ENCODE measurements at places on chromosomes 2 and 18.

- no peak for DNase-seq
These were observed 107.0 kb downstream of the STRN start for GRCh38 chr2:36859366-36859792.

GRCh38 chr2:46413111-46413510 is 66.3 kb upstream of the TMEM247 start:
- DNase-seq = no peak

- DNase-seq = peak; percentile 66
These were observed 16.7 kb upstream of the MRO start for GRCh38 chr18:50836521-50836957.

DNA sequence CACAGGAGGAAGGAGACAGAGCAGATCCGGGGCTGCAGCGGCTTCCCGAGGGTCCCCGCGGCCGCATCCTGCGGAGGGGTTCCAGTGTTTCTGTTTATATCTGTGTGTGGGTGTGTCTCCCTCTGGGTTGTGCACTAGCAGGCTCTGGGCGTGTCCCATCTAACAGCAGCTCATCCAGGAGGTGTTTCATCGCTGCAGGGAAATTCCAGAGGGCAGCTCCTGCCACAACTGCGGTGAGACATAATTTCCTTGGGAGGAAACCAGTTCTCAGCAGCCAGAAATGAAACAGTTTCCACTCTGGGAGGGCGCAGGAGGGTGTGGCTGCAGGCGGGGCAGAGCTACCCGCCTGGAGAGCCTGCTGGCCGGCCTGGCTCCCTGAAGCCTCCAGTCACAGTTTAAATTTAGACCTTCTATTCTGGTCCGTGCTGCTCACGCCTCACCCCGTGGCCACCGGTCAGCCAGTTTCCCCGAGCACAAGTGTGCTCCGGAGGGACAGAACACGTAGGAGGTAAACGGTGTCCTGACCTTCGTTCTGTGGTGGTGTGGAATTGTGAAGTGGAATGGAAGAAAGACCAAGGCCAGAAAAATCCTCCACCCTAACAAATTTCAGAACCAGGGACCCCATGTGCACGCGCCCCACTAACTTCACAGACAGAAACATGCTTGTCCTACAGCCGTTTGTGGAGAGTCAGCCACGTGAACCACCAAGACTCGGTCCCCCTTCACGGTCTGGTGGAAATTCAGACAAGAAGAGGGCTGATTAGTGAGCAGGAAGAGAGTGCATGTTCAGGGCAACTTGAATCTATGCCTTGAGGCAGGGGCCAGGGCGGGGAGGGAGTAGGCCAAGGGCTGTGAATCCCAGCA is 50.2 kb downstream of the TEX44 start:
- DNase-seq = peak; percentile 49

GRCh38 chr2:165655661-165656060 is 138.4 kb downstream of the GALNT3 start:
- no peak for DNase-seq

DNA sequence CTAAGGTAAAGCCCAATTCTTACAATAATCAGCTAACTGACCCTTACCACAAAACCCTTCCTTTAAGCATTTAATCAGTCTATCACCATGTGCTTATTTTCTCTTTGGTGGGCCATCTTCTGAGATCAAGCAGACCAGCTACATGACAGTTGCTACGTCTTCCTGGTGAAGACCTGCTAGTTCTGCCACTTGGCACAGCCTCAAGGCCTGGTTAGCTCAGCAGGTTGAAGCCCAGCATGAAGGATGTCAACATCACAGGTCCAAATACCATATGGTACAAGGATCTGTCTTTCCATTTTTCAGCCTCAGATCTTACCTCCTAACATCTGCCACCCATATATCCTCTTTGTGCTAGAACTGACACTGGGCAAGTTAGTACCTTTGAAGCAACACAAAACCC is 636.9 kb downstream of the LRP1B start:
- no peak for DNase-seq

DNA sequence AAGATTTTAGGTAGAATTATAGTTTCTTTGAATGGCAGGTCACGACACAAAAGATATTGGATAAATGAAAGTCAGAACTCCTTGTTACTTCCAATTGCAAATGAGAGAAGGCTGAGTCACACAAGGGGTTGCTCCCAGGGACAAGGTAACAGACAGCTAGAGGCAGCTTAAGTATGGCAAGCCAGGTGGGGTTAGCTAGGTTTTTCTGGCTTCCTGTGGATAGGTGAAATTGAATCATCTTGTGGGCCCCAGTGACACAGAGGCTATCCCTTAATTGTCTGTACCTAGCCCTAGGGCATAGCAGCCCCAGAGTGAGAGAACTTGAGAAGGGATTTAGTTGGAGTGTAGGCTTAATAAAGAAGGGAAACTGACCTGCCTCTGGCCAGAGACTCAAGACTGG is 407.7 kb upstream of the SLC8A1 start:
- DNase-seq = no peak

GRCh38 chr2:212271583-212271982 is 267.0 kb downstream of the ERBB4 start:
- no peak for DNase-seq

- DNase-seq = no peak
These were observed 104.0 kb upstream of the REV1 start for GRCh38 chr2:99593692-99594427.

DNA sequence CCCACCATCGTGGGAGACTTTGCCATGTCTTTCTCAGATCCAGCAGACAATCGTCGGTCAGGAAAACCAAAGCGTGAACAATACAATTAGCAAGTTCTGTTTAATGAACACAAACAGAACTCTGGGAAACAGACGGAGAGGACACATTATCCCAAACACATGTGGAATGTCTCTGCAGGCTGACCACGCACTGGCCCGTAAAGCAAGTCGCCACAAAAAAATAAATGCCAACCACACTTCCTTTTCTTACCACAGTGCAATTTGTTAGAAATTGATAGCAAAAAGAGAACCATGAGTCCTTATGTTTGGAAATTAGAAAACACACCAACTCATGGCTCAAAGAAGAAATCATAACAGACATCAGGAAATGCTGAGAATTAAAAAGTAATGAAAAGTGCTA is 210.9 kb downstream of the TWIST2 start:
- DNase-seq = no peak

DNA sequence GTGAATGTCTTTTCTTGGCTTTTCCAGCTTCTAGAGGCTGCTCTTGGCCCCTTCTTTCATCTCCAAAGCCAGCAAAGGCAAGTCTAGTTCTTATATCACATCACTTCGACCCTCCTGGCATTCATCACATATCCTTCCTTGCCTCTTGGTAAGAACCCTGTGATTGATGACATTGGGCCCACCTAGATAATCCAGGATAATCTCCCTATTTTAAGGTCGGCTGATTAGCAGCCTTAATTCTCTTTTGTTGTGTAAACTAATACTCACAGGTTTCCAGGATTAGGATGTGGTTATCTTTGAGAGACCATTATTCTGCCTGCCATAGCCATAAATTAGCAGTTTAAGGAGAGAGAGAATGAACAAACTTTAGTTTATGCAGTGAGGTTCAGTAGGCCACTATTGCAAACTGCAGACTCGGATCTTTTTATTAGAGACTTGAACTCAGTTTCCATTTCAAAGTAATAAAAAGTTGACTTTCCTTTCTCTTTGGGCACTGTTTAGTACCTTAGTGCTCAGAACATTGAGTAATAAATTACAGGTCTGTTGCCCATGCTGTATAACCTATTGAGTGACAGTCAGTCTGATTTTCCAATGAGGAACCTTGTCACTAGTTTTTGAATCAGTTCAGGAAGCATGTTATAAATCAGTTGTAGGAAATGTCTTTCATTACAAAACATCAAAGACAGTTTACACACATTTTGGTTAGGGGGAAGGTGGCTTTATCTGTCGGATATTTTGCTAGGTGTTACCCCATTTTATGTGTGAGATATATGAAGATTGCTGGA is 4.5 kb downstream of the NDUFV2 start:
- DNase-seq = no peak

Data from fibroblast of skin of left quadriceps (primary cell).